ENCODE measurements at places on chromosomes 2 and 18.

DNA sequence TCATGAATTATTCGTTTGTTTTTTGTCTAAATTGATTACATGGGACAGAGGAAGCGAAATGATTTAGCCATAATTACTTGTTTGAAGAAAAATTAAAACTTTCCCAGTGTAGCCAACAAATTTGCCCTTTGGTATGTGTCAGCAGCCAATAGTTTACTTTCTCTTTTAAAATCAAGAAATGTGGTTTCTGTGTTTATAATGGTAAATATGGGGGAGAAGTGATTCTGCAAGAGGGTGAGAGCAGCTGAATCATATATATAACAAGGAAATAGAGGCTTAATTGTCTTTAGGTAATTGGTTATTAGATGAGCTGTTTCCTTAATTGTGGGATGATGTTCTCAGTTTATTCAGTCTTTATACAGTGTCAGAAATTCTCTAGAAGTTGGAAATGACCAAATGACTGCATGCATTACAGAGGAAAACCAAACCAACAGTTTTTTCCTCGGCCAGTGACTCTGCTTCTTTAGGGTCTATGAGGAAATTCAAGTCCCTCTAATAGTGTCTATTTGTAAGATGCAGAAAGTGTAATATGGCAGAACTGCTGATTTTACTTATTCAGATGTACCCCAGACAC, 132.9 kb downstream of the AGPS start:
- no peak for DNase-seq

- no peak for DNase-seq
These were observed 9.7 kb upstream of the SLC39A10 start for GRCh38 chr2:195647302-195647701.

GRCh38 chr2:190809139-190809764, 71.4 kb upstream of the GLS start:
- no peak for DNase-seq

- DNase-seq, result no peak
These were observed 219.7 kb upstream of the PKDCC start for GRCh38 chr2:41828052-41828643.

GRCh38 chr18:35344736-35345459, 678 bp upstream of the ZNF24 start:
- no peak for DNase-seq

- no peak for DNase-seq
These were observed 35.4 kb downstream of the INSIG2 start for GRCh38 chr2:118123561-118124232.

Measured in stimulated activated CD8-positive, alpha-beta memory T cell treated with anti-CD3 and anti-CD28 coated beads, Interleukin-7, amount 100 ng/mL, for 4 hours (primary cell).